ENCODE measurements at places on chromosomes 5 and 9.

DNA sequence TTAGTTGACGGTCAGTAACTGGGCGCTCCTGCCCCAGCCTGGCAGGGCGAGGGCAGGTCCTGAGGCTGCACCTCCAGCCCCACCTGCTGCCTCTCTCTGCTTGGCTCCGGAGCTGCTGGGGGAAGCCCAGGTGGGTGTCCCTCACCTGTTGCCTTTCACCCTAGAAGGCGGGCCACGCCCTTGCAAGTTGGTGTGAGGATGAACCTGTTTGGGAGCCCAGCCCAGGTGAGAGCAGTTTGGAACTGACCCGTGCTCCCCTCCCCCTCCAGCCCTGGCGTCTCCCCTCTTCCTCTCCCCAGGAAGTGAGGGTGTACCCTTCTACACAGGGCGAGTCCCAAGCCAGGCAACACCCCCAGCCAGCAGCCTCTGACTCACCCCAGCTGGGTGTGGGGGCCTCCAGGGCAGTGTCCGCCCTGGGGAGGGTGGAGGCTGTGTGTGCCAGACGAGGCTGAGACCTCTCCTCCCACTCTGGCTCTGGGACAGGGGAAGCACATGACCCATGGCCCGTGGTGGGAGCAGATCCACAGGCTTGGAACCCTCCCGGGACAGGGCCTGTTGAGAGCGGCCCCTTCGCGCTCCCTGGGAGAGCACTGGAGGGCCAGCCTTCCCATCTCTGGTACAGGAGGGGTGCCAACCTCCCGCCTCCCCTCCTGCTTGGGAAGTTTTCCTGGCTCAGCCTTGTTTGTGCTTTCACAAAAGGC, 10.4 kb downstream of the LRRC8A start:
- DNase-seq, result no peak

DNA sequence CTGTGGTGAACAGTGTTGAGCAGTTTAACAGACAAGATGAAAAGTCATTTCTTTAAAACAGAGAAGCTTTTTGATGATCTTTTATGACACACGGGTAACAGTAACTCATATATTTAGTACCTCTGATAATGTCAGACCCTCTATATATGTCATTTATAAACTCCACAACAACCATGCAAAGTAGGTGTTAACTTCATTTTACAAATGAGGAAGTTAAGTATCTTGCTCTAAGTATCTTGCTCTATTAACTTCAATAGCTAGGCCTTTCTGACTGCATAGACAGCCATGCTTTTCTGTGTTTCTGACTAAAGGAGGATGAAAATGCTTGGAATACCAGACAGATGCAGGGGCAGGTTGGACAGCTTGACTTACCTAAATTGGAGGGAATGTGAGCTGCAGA, 1.8 kb downstream of the NUDT2 start:
- DNase-seq, result no peak

DNA sequence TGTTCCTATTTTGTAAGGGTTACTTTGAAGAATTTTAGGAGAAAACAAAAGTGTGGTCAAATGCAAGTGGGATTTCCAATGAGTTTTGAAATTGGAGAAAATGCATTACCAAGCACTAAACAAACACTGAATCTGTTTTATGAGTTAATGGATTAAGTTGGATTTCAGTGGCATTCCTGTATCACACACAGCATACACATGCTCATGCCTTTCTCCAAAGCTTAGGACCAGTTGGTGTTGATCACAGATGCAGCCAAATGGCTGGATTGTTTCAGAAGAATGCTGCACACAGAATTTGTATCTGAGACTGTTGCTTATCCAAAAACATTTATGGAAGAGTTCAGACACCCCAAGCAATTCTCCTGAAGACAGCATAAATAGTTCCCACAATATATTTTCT, 611.1 kb downstream of the ACTL7B start:
- DNase-seq, result no peak

GRCh38 chr5:167071981-167072610, 1219.3 kb upstream of the WWC1 start:
- no peak for DNase-seq

- DNase-seq, result no peak
These were observed 162.5 kb upstream of the KIF2A start for GRCh38 chr5:62143268-62144229.

DNA sequence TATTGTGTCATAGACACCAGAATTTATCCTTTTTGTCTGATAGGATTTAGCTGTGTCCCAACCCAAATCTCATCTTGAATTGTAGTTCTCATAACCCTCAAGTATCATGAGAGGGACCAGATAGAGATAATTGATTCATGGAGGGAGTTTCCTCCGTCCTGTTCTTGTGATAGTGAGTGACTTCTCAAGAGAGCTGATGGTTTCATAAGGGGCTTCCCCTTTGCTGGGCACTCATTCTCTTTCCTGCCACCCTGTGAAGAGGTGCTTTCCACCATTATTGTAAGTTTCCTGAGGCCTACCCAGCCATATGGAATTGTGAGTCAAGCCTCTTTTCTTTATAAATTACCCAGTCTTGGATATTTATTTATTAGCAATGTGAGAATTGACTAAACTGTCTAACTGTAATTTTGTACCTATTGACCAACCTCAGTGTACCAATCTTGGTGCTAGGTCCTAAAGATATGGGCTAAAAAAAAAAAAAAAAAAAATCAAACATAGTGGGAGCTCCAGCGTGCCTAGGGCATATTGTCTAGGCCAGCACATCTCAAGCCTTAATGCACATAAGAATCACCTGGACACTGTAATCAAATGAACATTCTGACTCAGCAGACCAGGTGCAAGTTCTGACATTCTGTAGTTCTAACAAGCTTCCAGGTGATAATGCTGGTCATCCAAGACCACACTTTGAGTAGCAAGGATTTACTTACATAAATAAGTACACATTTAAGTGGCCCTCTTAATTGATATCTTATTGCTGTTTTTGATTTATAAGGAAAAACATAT, 30.5 kb downstream of the ST8SIA4 start:
- DNase-seq, result peak; percentile 4

GRCh38 chr5:126587551-126588390, 7.2 kb downstream of the ALDH7A1 start:
- DNase-seq, result no peak

DNA sequence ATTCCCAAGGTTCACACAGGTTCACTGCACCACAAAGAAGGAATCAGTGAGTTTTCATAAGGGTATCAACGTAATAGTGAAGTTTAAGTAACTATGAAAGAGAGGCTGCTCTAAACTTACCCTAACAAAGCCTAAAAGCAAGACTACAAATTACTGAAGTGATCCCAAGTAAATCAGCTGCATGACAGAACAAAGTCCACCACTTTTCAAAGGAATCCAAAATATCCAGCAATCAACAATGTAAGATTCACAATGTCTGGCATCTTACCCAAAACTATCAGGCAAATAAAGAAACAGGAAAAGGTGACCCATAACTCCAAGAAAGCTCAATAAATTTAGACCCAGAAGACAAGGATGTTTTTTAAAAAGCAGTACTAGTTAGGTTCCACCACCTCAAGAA, 70.1 kb downstream of the GNAQ start:
- DNase-seq, result no peak

DNA sequence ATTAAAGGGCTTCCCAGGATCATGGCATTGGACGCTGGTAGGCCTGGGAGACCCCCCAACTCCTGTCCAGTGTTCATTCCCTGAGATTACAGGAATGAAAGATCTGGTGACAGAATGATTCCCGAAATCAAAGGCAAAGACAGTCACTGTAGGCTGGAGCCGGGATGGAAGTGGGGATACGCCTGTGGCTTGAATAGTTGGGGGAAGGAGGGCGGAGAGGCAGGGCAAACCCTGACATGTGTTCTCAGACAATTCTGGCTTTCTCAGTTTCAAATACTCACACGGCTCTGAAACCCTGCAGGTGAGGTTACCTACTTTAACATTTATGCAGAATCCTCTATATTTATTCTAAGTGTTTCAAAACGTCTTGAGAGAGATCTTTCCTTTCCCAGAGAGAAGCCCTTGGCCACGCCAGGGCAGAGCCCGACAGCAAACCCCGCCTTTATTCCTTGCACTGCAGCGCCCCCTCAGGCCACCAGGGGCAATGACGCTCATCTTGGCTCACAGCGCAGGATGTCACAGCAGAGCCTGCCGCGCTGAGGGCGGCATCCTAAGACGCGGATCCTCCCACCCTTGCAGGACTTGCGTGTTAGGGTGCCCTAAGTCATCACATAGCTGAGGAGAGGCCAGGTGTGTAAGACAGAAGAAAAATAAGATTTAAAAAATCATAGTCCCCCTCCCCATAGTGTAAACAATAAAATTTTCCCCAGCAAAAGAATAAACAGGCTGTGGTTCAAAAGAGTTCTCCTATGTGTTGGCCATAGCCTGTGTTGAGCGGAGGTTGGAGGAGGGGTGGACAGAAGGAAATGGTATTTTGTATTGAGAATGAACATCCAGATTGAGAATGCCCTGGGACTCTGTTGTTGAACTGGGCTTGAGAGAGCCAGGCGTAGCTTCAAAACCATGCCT, 284.5 kb downstream of the NTRK2 start:
- DNase-seq, result peak; percentile 20

DNA sequence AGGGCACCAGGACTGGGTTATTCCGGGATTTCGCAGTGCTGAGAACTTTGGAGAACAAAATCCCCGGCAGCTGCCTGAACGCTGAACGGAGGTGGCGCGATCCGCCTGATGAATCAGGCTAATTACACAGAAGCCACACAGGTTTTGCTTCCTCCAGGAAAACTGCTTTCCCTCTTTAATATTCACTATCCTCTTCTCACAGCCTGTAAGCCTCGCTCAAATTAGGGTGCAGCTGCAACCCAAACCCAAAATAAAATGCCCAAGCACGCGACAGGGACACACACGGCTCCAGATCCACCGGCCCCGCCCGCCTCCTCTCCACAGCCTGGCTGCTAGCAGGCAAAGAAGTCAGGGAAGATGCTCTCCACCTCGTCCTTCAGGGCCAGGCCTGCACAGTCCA, 6.0 kb downstream of the SOHLH1 start:
- no peak for DNase-seq

DNA sequence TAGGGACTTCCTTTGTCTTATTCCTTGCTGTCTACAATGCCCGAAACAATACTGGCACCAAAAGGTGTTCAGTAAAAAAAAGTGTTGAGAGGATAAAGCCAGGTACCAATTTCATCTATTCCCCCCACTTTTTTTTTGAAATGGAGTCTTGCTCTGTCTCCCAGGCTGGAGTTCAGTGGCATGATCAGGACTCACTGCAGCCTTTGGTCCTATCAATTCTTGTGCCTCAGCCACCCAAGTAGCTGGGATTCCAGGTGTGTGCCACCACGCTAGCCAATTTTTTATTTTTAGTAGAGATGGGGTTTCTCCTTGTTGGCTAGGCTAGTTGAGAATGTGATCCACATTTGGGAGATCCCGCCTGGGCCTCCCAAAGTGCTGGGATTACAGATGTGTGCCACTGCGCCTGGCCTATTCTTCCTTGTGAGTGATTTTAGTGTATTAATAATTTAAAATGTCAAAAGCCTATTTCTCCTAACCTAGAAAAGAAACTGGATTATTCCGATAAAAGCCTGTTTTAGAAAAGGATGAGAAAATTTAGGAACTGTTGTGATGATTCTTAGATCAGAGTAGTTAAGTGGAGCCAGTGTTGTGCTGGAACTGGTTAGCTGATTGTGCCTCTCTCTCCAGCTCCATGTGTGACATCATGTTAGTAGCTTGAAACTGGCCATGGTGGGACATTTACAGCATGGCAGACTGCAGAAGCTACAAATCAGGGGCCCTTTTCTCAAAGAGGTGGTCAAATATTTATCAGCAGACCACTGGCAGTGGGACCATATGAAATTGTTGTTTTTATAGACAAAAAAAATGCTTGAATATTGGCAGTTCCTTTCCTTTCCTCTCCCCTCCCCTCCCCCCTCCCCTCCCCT, 14.3 kb downstream of the CDC42SE2 start:
- no peak for DNase-seq

- no peak for DNase-seq
These were observed 103.6 kb downstream of the PBX3 start for GRCh38 chr9:125850763-125851162.

- peak; percentile 60 for DNase-seq
These were observed 29.8 kb upstream of the HMCN2 start for GRCh38 chr9:130235558-130236435.

GRCh38 chr5:59988396-59988795, 94.9 kb upstream of the PDE4D start:
- no peak for DNase-seq

GRCh38 chr9:125409637-125410521, 148.3 kb downstream of the GAPVD1 start:
- peak; percentile 61 for DNase-seq

DNA sequence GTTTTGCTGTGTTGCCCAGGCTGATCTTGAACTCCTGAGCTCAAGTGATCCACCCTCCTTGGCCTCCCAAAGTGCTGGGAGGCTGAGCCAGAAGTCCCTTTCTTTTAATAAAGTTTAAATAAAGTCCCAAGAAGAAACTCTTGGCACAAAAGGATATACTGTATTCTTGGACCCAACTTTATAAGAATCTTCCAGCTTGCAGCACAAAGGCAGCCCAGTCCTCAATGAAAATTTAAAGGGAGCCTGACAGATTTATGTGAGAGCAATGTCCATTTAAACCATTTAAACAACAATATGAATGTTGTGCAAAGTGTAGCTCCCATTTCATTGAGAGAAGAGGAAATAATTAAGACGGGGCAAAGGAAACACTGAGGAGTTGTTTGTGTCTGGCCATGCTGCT, 217.0 kb downstream of the DOCK8 start:
- DNase-seq, result no peak

- no peak for DNase-seq
These were observed 6.5 kb downstream of the GHR start for GRCh38 chr5:42429694-42430093.

DNA sequence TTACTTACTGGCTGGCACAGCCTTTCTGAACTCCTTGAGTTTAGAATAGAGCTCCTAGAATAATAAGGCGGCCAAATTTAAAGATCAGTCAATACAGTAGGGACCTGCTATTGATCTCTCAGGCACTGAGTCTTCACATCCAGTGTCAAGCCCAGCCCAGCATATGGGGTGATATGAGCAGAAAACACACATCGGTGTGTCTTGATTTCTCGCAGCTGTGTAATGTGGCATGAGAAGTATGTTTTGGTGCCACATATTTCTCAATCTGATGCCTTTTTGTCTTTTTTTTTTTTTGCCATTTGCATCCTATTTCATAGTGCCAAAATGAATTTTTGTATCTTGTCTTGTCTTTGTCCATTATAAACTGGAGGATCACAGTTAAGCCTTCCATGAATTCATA, 51.4 kb upstream of the FSD1L start:
- DNase-seq, result no peak

GRCh38 chr5:121108725-121109124, 644.6 kb downstream of the PRR16 start:
- DNase-seq, result no peak

DNA sequence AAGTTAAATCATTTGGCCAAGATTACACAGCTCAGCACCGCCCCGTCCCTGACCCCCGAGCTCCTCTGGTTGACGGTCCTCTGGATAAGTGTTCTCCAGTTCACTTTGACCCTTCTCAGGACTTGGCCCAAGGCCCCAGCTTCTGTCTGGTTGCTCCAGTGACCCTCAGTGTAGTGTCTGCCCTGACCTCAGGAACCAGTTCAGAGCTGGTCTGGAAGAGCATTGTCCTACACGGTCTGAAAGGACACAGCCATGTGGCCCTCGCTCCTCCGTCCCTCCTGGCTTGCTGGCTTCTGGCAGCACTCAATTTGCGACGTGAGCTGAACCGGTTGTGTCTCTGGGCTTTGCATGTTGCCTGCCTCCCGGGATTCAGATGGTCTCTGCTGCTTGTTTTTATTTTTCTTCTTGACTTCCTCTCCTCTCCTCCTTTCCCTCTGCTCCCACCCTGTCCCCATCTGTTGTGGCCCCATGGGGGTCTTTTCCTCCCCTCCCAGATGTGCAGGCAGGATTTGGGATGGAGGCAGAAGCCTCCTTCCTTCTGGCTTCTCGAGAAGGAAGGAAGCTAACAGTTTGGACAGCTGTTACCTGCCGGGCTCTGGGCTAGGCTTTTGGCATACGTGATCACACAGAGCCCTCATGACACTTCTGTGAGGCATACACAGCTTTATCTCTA, 72.0 kb downstream of the PPARGC1B start:
- no peak for DNase-seq

Data from CD4-positive, alpha-beta T cell treated with Interleukin-1 beta for 1 hour (primary cell).